ENCODE measurements at places on chromosomes 6 and 20.

GRCh38 chr6:104596091-104596490, 263.6 kb downstream of the HACE1 start:
- no peak for DNase-seq

- DNase-seq, result no peak
These were observed 23.9 kb upstream of the ASCC3 start for GRCh38 chr6:100905067-100905466.

DNA sequence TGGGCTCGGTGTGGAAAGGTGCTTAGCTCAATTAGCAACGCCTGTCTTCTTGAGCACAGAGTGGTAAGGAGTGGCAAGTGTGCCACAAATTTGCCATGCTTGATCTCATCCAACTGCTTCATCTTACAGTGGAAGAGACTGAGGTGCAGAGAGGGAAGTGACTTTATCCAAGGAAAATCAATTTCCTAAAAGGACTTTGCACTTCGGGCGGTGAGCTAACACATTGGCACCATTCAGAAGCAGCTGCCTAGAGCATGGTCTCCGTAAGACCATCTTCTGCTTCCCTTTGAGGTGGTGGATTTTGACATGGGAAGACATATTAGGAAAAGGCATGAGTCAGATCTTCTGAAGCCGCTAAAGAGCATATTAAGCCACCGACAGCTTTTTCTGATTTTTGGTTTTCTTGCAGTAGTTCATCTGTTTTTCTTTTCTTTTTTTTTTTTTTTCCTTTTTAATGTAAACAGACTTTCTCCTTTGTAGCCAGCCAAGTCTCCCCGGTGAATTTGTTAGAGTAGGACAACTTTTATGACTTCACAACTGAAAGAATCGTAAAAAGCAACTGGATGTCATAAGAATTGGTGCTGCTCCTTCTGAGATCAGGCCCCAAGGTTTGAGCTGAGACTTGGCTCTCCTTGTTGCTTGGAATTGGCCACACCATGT, 273.2 kb downstream of the CDC5L start:
- DNase-seq, result no peak

- DNase-seq, result no peak
These were observed 3.2 kb upstream of the SLC4A11 start for GRCh38 chr20:3242172-3242692.

DNA sequence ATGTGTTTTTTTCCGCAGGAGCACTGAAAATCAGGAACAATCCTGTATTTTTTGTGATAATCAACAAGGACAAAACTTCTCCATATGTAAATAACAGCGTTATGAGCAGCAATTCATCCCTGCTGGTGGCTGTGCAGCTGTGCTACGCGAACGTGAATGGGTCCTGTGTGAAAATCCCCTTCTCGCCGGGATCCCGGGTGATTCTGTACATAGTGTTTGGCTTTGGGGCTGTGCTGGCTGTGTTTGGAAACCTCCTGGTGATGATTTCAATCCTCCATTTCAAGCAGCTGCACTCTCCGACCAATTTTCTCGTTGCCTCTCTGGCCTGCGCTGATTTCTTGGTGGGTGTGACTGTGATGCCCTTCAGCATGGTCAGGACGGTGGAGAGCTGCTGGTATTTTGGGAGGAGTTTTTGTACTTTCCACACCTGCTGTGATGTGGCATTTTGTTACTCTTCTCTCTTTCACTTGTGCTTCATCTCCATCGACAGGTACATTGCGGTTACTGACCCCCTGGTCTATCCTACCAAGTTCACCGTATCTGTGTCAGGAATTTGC, at the start of gene TAAR6:
Gene TAAR6, plus strand, starts transcription at position 102 of the 557 bp plus-strand sequence. Its CDS starts 0 bp downstream, at position 102.
- DNase-seq, result no peak

DNA sequence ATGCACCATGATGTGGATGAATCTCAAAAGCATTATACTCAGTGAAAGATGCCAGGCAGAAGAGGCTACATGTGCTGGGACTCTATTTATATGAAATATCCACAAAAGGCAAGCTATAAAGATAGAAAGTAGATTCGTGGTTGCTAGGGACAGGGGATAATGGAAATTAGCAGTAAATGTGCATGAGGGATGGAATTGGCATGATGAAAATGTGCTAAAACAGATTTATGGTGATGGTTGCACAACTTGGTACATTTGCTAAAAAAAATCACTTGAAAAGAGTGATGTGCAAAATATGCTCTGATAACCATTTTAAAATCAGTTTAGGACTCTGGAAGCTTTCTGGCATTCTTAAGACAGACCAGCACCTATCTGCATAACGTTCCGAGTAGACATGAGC, 61.6 kb downstream of the ALDH8A1 start:
- no peak for DNase-seq

DNA sequence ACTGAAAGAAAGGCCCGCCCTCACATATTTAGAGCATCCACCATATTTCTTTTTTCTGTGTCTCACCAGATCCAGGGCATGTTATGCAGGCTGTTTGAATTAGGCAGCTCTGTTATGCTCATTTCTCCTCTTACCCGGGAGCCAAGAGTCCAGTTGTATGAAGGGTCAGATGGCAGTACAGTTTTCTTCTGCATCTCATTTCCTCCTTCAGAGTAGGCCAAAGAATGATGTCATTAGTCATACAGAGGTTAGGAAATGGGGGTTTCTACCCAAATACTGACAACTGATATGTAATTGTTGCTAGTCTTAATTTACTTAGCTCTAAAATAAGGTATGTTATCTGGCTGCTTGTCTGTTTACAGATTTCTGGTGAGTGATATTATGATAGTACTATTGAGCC, 130.8 kb downstream of the SOBP start:
- no peak for DNase-seq

GRCh38 chr20:33664085-33664761, 2.1 kb downstream of the C20orf144 start:
- no peak for DNase-seq

DNA sequence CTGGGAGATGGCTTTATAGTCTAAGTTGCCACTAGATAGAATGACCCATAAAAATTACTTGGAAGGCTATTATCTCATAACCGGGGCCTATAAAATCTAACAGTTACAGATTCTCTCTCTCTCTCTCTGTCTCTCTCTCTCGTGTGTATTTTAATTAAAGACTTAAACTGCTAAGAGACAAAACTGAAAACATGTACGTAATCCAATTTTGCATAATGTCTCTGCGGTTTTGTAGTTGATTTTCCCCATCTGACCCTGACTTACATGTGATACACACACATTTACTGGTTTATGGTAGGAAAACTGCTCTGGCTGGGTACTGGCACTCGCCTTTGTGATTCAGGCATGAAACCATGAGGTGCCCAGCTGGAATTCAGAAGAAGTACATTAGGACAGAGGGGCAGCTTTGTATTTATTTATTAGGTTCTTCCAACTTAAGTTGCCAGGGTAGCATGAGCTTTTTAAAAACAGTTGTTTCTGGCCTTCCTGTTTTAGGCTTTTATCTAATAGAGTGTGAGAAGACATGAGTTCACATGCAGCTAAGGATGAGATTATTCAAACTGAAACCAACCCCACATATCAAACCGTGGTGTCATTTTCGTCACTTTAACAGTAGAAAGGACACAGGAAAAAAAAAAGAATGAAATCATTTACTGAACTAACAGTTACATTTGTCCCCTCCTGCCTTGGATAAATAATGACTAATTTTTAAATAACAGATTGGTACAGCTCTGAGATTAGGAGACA, 182.5 kb downstream of the GMPR start:
- no peak for DNase-seq

- no peak for DNase-seq
These were observed 166.6 kb downstream of the PLCB4 start for GRCh38 chr20:9235518-9235917.

- DNase-seq, result no peak
These were observed 10.0 kb downstream of the YTHDF1 start for GRCh38 chr20:63205896-63206295.

GRCh38 chr6:164098857-164099267, 684.3 kb downstream of the QKI start:
- no peak for DNase-seq

DNA sequence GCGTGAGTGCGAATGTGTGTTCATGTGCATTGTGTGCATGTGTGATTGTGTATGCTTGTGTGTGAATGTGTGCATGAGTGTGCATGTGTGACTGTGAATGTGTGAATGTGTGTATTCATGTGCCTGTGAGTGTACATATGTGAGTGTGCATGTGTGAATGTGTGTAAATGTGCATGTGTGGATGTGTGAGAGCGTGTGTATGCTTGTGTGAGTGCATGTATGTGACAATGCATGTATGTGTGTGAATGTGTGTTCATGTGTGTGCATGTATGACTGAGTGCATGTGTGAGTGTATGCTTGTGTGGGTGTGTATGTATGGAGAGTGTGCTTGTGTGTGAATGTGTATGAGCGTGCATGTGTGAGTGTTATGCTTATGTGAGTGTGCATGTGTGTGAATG, 77.4 kb downstream of the SMOC2 start:
- no peak for DNase-seq

GRCh38 chr6:113560908-113561307, 296.2 kb upstream of the MARCKS start:
- DNase-seq, result peak; percentile 35

- DNase-seq, result no peak
These were observed 603.8 kb downstream of the FRK start for GRCh38 chr6:115456848-115457247.

- DNase-seq, result no peak
These were observed 5.9 kb upstream of the CPXM1 start for GRCh38 chr20:2806351-2806701.

GRCh38 chr6:72401865-72402264, 220.0 kb upstream of the KCNQ5 start:
- DNase-seq, result no peak

- no peak for DNase-seq
These were observed 217.0 kb downstream of the ADGRG6 start for GRCh38 chr6:142518761-142519160.

- DNase-seq, result no peak
These were observed 65.8 kb upstream of the RPS6KA2 start for GRCh38 chr6:166692723-166693302.

GRCh38 chr20:22775256-22775655, 190.9 kb upstream of the FOXA2 start:
- DNase-seq, result no peak

- no peak for DNase-seq
These were observed 24.5 kb downstream of the MAPK14 start for GRCh38 chr6:36052097-36052496.

GRCh38 chr20:19701429-19701828, 56.6 kb upstream of the RIN2 start:
- no peak for DNase-seq

- no peak for DNase-seq
These were observed 241.0 kb downstream of the QKI start for GRCh38 chr6:163655217-163656121.

DNA sequence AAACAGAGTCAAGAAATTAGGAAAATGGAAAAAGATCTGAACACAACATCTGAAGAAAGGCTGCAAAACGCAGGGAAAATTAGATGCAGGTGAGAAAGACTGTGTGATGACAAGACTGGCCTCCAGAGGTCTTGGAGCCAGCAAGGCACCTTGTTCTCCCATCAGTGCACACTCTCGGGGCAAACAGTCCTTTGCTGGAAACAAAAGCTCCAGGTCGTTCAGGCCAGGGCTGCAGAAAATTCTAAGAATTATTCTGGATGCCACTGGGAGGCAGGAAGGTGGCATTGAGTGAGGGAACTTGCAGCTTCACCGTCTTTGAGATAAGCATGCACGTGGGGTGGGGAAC, 219.9 kb upstream of the SSTR4 start:
- DNase-seq, result no peak

DNA sequence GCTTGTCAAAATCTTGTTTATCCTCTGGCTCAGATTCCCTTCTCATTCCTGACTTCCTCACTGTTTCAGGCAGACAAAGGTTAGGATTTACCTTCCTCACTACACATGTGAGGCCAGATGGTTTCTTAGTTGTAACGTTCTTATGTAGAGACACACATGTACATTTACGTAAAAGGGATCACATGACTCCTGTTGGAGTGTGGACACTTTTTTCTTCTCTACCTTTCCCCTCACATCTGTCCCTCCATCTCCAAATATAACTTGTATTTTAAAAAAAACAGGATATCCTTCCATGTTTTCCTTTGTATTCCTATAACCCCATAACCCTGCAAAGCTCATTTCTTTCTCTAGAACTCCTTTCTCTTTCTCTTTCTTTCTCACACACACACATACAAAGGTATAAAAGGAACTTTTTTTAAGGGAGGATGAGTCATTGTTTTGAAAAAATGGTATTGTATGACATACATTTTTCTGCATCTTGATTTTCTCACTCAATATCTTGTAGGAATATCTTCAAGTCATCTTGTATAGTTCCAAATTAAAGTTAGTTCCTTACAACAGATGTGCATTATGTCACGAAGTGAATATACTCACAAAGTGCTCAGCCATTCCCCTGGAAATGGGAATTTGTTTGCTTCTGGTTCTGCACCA, 78.2 kb upstream of the SULF2 start:
- no peak for DNase-seq

GRCh38 chr6:26215585-26216358, 128.5 kb downstream of the HFE start:
- DNase-seq, result no peak

DNA sequence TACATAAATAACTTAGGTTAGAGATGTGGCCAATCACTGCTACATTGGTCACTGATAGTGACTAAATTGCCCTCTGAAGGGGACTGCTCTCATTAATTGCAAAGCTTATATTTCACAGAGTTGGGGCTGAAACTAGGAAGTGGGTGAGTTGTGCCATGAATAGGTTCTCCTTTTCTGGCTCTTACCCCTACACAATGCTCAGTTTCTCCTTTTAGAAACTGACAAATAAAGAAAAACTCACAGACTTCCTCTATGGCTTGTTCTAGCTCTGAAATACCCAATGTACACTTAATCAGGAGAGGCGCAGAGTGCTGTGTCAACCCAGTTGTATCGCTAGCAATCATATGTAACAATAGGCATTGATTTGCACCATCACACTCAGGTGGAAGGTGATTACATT, 41.2 kb upstream of the PROKR2 start:
- DNase-seq, result no peak

GRCh38 chr20:56842056-56842455, 212.9 kb downstream of the TFAP2C start:
- DNase-seq, result no peak

DNA sequence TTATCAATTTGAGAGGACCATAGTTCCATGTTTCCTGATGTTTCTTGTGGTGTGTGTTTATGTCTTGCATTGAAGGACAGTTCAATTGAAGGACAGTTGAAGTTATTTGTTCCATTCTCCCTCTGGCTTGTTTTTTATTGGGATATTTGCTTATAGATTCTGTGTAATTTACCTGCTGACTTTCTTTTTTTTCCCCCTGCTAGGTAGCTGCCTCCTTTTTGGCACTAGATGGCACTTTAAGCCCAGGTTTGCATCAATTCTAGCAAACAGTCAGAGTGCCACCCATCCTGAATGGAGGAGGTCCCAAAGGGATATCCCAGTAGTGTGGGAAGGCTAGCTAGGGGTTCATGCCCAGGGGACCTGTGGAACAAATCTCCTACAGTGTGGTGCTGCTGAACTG, 78.1 kb downstream of the CFAP61 start:
- DNase-seq, result no peak

DNA sequence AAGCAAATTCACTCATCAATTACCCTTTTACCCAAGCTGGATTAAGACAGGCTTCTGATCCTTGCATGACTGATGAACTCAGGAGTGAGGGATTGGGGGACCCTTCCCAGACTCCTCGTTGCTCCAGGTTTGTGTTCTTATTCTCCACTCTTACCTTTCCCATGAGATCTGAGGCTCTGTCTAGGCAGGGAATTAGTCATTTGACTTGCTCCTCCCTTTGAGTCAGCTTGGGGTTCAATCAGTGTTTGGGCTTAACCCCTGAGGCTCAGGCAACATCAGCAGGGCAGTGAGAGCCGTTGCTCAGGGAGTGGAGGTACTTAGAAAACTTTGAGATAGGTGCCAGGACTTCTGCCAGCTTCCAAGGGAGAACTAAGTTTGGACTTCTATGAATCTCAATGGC, 20.7 kb upstream of the TOX2 start:
- no peak for DNase-seq
